ENCODE measurements at places on chromosomes 5 and 9. TPM values are rescaled to one million over a fixed set of nuclear protein-coding genes. Genes with fewer than 3 reads are reported as not detected.

DNA sequence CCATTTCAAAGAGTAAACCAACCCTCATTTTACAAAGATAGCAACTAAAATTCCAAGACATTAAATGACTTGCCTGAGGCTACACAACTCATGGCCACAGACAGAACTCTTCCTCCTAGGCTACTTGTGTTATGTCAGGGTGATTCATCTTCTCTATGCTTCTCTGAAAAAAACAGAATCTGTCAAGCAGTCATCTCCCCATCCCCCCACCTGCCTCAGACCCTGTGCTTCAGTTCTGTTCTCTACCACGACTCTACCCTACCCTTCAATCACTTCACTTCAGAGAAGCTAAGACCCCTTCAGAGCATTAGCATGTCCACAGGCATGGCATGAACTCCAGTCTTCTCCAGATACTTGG, 277.7 kb upstream of the PTGER4 start:
- DNase-seq: peak; percentile 67

- peak; percentile 24 for DNase-seq
Observed at GRCh38 chr5:35819668-35820067, 37.0 kb upstream of the IL7R start.

The TLE4 gene
- total RNA-seq: not detected

- no peak for DNase-seq
Observed at GRCh38 chr5:54713923-54714581, 196.5 kb downstream of the SNX18 start.

GRCh38 chr5:153350175-153350883, 140.1 kb upstream of the GRIA1 start:
- DNase-seq: no peak

- DNase-seq: no peak
Observed at GRCh38 chr9:131126059-131126426, 657 bp downstream of the NUP214 start.

The ZDHHC11 gene
- total RNA-seq: 13.1 TPM

The TGFBI gene
- 430 TPM for total RNA-seq

The SPATA9 gene
- 0.55 TPM for total RNA-seq

GRCh38 chr5:43007911-43008362, 32.2 kb downstream of the ANXA2R start:
- peak; percentile 85 for DNase-seq

The TAS2R1 gene
- not detected for total RNA-seq

DNA sequence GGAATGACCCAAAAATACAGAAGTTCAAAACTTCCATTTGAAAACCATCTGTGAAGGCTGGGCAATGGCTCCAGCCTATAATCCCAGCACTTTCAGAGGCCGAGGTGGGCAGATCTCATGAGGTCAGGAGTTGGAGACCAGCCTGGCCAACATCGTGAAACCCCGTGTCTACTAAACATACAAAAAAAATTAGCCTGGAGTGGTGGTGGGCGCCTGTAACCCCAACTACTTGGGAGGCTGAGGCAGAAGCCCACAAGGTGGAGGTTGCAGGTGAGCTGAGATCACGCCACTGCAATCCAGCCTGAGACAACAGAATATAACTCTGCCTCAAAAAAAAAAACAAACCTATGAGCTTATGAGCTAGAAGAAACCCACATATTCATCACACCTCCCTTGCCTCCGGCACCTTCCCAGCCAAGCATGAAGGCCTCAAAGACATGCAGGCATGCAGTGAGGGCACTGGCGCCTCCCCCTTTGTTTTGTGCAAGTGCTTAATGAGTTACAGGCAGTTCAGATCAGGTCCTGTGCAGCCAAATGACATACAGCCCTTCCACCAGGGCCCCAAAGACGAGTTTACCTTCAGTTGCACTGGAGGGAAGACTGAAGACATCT, 9.9 kb downstream of the HNRNPH1 start:
- no peak for DNase-seq

The NPR3 gene
- total RNA-seq: 2.2 TPM

The ROPN1L gene
- total RNA-seq: 7.1 TPM

DNA sequence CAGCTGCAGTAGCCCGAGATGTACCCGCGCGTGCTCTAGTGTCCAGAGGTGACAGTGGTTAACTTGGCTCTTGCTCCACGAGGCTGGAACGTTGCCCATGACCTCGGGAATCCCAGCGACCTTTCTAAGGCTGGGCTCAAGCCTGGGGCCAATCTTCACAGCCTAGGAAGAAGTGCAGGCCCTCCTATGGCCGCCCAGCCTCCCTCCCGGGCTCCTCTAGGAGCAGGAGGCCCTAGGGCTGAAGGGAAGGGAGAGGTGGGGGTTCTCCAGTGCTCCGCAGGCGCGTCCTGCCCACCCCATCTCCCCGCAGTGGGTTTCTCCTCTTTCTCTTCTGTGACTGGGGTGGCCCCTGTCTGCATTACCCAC, 13.3 kb downstream of the NR2F1 start:
- no peak for DNase-seq

GRCh38 chr5:125023673-125024072, 277.2 kb upstream of the ZNF608 start:
- no peak for DNase-seq

DNA sequence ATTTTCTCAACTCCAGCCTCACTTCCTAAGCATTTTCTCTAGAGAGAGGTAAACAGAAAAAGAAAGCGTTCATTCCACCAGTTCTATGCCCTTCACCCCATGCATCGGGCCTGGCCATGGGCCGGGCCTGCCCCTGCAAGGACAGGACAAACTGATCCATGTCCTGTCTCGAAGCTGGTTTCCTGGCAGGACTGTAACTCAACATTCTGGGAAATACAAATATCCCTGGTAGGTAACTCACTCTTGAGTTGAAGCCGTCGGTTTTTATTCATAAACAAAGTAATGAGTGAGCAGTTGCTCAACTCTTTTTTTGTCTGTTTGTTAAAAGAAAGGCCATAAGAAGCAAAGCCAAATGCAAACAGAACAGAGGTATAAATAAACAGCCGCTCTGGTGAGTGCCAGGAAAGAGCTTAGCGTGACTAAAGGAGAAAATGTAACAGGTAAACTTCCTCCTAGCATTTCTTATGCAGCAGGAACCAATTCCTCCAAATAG, 64.4 kb upstream of the DNAH5 start:
- DNase-seq: peak; percentile 44

GRCh38 chr9:115155037-115155436, 37.1 kb upstream of the TNC start:
- DNase-seq: no peak

The CLTB gene
- total RNA-seq: 126 TPM

DNA sequence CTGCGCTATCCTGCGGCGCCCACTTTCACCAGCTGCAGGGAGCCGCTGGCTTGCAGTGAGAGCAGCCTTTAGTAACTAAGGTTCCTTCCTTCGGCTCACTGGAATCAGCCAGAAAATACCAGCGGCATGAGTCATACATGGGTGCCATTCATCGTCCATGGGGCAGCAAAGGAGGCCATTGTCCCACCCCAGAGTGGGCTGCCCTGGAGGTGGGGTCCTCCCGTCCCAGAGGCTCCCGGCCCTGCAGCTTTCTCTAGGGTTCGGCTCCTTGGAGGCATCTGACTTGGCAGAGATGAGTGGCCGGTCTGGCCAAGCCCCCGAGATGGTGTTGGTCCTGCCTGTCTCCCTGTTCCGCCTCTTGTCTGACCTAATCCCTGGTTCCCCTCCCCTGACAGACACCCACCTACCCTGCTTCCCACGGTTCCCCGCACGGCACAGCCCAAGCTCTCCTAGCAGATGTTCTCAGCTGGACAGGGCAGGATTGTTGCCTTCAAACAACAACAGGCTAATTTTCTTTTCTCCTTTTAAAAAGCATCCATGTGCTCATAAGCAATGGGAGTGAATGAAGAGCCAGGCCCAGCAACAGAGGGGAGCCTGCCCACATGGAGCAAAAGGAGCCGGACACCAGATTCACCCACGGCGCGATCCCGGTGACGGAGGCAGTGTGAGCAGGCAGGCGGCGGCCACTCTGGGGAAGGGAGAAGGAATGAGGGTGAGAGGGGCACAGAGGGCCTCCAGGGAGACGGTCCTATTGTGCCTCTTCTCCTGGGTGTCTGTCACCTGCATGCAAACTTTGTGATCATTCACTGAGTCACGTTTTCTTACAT, 97.0 kb upstream of the COL5A1 start:
- DNase-seq: no peak

The EQTN gene
- total RNA-seq: not detected

DNA sequence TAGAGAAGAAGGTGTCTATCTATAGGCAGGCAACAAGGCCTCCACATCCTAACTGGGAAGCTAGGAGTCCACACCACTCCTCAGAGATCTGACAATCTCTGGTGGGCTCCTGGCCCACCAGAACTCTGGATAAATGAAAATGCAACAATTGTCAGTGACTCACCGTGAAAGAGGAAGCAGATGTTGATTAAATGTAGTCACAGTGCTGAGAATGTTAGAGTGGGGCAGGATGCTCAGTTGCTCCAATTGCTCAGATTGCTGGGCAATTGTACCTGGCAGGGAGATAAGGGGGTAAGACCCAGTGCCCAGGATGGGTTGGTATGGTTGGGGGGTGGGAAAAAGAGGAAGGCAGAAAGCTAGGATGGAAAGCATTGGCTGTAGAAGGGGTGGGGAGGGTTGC, 4.3 kb downstream of the CCL19 start:
- DNase-seq: no peak

- DNase-seq: no peak
Observed at GRCh38 chr5:131460867-131461572, 174.0 kb downstream of the RAPGEF6 start.

DNA sequence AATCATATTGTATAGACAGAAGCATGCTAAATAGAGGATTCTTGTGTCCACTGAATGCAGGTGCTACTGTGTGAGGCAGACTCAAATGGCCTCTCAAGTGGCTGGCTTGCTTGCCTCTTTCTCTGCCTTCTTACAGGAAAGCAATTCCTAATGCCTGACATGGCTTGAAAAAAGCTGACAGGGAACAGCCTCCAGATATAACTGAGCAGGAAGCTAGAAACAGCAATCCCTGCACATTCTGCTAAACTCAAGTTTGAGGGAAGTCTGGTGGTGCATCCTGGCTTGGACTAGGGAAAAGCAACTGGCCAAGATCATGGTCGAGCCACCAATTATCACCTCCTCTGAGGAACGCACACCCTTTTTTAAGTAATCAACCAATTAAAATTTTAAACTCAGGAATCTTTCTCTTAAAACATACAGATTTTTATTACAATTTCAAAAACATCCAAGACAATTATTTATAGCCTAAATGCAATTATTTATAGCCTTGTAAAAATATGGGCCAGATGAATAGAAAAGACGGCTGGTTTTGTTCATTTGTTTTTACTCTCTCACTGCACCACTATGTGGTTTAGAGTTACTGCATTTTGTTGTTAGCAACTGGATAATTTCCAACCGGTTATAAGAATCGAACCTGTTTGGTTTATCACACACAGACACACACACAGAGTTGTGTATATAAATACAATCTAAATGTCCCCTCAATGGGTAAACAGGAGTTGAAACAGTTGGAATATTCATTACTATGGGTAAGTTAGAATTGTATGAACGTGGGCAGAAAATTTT, 290.9 kb upstream of the ANKRD55 start:
- DNase-seq: no peak

DNA sequence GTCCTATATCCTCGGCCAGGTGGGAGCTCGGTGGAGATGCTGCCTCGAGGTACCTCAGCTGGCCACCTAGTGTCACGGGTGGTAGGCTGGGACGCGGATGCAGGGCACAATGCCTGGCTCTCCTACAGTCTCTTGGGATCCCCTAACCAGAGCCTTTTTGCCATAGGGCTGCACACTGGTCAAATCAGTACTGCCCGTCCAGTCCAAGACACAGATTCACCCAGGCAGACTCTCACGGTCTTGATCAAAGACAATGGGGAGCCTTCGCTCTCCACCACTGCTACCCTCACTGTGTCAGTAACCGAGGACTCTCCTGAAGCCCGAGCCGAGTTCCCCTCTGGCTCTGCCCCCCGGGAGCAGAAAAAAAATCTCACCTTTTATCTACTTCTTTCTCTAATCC, 2.0 kb downstream of the PCDHGC3 start:
- no peak for DNase-seq

The IFNE gene
- total RNA-seq: 4.7 TPM

GRCh38 chr9:108356806-108357205, 499.0 kb downstream of the ACTL7B start:
- no peak for DNase-seq

DNA sequence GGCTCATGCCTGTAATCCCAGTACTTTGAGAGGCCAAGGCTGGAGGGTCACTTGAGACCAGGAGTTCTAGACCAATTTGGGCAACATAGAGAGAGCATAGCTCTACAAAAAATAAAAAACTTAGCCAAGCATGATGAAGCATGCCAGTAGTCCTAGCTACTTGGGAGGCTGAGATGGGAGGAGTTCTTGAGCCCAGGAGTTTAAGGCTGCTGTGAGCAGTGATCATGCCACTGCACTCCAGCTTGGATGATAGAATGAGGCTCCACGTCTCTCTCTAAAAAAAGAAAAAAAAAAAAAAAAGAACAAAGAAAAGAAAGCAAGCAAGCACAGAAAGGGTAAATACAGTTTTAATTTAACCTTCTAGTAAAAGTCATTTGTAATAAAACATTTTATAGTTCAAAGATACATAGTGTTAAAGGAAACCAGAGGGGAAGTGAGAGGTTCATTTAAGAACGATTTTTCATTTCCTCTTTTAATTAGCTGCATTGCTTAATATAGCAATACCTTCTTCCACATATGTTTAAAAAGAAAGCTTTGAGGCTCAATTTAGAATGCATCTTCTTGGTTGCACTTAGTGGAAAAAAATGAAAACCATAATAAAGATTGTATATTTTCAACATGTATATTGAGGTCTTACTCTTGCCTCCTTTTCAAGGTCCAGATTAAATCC, 14.9 kb downstream of the GAPT start:
- DNase-seq: no peak

The PSD2 gene
- 0.08 TPM for total RNA-seq

The IL5 gene
- total RNA-seq: not detected

GRCh38 chr9:703392-703791, 138.1 kb upstream of the DMRT1 start:
- DNase-seq: no peak

DNA sequence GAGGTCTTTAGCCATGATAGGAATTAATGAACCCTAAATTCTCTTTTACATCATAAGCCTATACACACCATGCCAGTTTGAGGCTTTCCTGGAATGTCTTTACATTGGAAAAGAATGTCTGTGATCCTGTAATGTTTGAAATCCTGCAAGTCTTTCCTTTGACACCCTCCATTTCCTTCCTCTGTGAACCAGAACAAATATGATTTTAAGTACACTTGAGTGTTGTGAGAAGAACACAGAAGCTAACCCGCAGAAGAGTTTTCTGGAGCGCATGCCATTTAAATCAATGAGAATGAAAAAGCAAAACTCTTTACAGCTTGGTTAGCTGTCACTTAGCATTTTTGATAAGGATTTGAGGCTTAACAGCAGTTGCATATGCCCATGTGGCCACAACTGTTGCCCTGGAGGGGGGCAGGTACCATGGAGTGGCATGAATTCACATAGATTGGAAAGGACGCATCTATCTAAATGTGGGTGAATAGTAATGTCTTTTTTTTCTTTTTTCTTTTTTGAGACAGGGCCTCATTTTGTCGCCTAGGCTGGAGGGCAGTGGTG, 372.6 kb downstream of the KDM4C start:
- no peak for DNase-seq

The SPATA31D4 gene
- not detected for total RNA-seq

The CCNB1 gene
- 248 TPM for total RNA-seq

The LCN9 gene
- total RNA-seq: not detected

GRCh38 chr9:17865881-17866280, 287.0 kb downstream of the SH3GL2 start:
- DNase-seq: no peak

GRCh38 chr5:55232985-55233928, at the start of gene CCNO:
CCNO (minus strand) TSS chr5:55233608; CDS start chr5:55233523, 85 bp downstream.
- peak; percentile 81 for DNase-seq

GRCh38 chr5:162444129-162444762, 376.7 kb downstream of the GABRG2 start:
- DNase-seq: no peak
